ENCODE measurements at places on chromosomes 7 and 10. TPM values are rescaled to one million over a fixed set of nuclear protein-coding genes. Genes with fewer than 3 reads are reported as not detected.

DNA sequence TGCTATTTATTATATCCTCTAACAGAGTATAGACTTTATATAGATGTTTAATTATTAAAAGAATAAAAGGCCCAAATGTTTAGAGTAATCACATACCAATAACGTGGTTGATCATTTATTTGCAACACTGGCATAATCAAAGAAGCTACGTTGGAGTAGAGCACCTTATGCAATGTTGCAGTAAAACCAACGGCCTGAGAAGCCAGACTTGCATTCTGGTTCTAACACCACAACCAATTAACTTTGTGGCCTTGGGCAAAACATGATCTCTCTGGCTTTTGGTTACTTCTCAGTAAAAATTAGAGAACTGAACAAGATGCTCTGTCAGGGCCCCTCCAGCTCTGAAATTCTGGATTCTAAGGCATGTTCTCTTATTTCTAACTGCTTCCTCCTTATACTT lies 476.2 kb downstream of the GRM8 start:
- no peaks in the 10 kb centered on the region for H3K4me1 ChIP-seq
- no peak overlapping the region for H3K27ac ChIP-seq
- H3K4me3 ChIP-seq, result no peak overlapping the region
- no peak for DNase-seq
- H3K27me3 ChIP-seq, result peaks cover 1% of the 10 kb centered on the region
- no peaks in the 10 kb centered on the region for H3K36me3 ChIP-seq

- no peaks in the 10 kb centered on the region for H3K4me1 ChIP-seq
- H3K27ac ChIP-seq, result no peak overlapping the region
- peak overlapping the region; percentile 6 for H3K4me3 ChIP-seq
- H3K27me3 ChIP-seq, result peaks cover 9% of the 10 kb centered on the region
- peaks cover 48% of the 10 kb centered on the region for H3K36me3 ChIP-seq
- DNase-seq, result no peak
Observed at GRCh38 chr10:77801474-77802161, 124.9 kb downstream of the DLG5 start.

DNA sequence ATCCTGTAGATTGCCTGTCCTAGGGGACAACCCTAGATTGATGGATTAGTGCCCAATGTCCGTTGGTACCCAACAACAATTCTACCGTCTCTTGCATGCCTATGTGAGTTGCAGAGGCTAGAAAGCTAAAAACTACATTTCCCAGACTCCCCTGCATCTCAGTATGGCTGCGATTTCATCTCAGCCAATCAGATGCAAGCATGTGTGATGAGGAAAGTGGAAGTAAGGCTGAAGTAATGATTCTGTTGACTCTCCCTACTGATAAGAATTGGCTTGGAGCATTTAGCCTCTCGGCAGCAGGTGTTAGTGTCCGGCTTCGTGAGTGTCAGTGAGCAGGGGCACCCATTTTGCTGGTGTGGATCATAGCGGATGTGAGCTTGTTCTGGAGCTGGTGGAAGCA lies 171.9 kb downstream of the FGFR2 start:
- no peak overlapping the region for H3K4me3 ChIP-seq
- no peak overlapping the region for H3K27ac ChIP-seq

GRCh38 chr7:115775981-115776380 lies 254.6 kb downstream of the TFEC start:
- no peaks in the 10 kb centered on the region for H3K4me1 ChIP-seq
- H3K27ac ChIP-seq, result no peak overlapping the region
- H3K27me3 ChIP-seq, result peaks cover 2% of the 10 kb centered on the region
- no peak overlapping the region for H3K4me3 ChIP-seq
- H3K36me3 ChIP-seq, result no peaks in the 10 kb centered on the region

DNA sequence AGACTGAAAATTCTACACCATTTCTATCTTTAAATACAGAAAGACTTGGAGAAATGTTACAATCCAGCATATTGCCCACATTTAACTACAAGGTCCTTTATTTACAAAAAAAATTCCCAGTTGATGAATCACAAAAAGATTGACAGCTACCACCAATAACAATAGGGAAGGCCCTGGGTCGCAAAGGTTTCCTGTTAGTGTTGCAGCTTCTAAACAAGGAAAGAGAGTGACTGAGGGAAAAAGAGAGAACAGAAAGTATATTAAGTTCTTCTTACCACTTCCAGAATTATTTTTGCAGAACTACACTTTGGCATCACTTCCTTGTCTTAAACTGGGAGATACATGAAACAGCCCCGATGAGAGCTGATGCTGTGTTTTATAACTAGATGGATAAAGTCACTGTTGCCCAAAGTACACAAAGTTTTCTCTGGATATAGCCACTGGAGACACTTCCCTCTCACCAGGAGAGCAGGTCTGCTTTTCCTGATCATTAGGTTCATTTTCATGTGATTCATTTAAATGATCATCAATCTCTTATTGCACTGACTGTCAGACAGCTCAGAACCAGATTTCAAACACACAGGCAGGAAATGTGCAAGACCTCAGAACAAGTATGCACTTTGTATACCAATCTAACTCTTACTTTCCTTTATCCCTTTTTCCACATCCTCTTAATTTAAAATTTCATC lies 57.0 kb downstream of the SHTN1 start:
- peak; percentile 13 for DNase-seq
- H3K27ac ChIP-seq, result peak overlapping the region; percentile 98
- peaks cover 25% of the 10 kb centered on the region for H3K36me3 ChIP-seq
- H3K4me3 ChIP-seq, result peak overlapping the region; percentile 13
- peaks cover 23% of the 10 kb centered on the region for H3K4me1 ChIP-seq
- no peaks in the 10 kb centered on the region for H3K27me3 ChIP-seq

DNA sequence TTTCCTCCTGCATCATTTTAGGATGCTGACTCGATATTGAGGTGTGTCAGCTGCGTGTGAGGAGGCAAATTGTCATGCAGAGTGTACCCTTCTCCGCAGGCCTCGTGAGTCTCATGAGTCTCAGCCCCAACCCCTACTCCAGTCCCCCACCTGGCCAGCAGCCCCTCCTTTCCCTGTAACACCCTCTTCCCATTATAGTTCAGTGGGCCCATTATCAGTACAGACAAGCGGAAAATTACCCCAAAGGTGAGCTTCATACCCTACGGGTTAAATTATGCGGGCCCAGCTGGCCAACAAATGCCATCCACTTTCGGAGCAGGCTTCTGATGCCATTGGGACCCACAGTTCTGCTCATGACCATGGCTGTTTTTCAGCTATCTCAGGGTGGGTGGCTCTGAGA lies 25.2 kb downstream of the SFTPD start:
- no peaks in the 10 kb centered on the region for H3K4me1 ChIP-seq
- no peak for DNase-seq
- H3K36me3 ChIP-seq, result peaks cover 47% of the 10 kb centered on the region
- peak overlapping the region; percentile 7 for H3K4me3 ChIP-seq
- H3K27me3 ChIP-seq, result peaks cover 1% of the 10 kb centered on the region

- no peaks in the 10 kb centered on the region for H3K27me3 ChIP-seq
- no peak overlapping the region for H3K27ac ChIP-seq
- H3K36me3 ChIP-seq, result no peaks in the 10 kb centered on the region
- DNase-seq, result no peak
- no peaks in the 10 kb centered on the region for H3K4me1 ChIP-seq
- no peak overlapping the region for H3K4me3 ChIP-seq
Observed at GRCh38 chr7:13115855-13116254, 428.4 kb downstream of the ARL4A start.

DNA sequence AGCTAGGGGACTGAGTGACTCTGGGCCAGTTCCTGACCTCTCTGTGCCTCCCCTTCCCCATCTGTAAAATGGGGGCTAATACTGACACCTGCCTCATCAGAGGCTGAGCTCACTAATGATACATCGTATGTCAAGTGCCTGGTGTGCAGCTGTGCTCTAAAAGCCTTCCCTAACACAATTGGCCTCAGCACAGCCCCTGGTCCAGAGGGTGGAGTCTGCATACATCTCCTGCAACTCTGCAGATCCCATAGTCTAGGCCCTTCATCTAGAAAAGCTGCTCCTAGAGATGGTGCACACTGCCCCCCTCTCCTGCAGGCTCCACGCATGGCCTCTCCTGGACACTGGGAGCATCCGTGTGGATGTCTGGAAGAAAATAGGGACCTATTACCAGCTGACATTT lies 255.0 kb downstream of the RPS24 start:
- H3K4me3 ChIP-seq, result no peak overlapping the region
- H3K36me3 ChIP-seq, result no peaks in the 10 kb centered on the region
- H3K27me3 ChIP-seq, result peaks cover 1% of the 10 kb centered on the region

- no peak for DNase-seq
- peaks cover 9% of the 10 kb centered on the region for H3K27me3 ChIP-seq
- H3K4me1 ChIP-seq, result no peaks in the 10 kb centered on the region
- no peak overlapping the region for H3K27ac ChIP-seq
Observed at GRCh38 chr10:71402005-71402404, 5.3 kb downstream of the CDH23 start.

DNA sequence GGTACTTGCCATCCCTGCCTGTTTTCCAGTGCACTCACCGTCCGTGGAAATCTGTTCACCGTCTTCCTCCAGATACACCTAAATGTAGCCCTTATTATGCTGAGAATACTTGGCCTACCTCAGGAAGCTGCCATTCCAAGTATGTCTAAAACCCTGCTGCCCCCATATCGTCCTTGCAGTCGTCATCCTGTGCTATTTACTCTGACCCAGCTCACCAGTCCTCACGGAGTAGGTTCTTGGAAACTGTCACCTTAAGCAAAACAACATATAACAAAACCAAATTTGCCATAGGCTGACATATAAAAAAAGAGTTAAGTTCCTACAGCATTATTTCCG lies 880 bp upstream of the PIP4K2A start:
- DNase-seq, result no peak
- H3K27me3 ChIP-seq, result peaks cover 9% of the 10 kb centered on the region
- peak overlapping the region; percentile 38 for H3K27ac ChIP-seq
- H3K36me3 ChIP-seq, result peaks cover 5% of the 10 kb centered on the region
- H3K4me3 ChIP-seq, result peak overlapping the region; percentile 89

DNA sequence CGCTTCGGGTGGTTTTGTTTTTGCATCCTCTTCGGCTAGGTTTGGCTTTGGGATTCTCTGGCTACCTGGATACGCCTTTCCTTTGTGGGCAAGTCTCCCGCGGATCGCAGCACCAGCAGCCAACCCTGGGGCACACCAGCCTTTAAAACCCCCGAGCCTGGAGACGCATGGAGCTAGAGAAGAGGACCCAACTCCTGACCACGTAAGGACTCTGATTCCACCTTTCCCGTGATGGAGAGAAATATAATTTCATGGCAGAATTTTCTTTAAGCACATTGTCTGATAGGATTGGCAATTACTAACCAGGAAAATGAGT lies 535.4 kb upstream of the GALNT17 start:
- no peak for DNase-seq
- H3K36me3 ChIP-seq, result peaks cover 24% of the 10 kb centered on the region
- H3K27ac ChIP-seq, result no peak overlapping the region
- H3K27me3 ChIP-seq, result peaks cover 29% of the 10 kb centered on the region
- H3K4me1 ChIP-seq, result peaks cover 11% of the 10 kb centered on the region

GRCh38 chr7:80642871-80643270 lies 4.4 kb downstream of the CD36 start:
- H3K36me3 ChIP-seq, result no peaks in the 10 kb centered on the region
- DNase-seq, result no peak
- H3K27me3 ChIP-seq, result peaks cover 2% of the 10 kb centered on the region
- H3K4me3 ChIP-seq, result no peak overlapping the region

DNA sequence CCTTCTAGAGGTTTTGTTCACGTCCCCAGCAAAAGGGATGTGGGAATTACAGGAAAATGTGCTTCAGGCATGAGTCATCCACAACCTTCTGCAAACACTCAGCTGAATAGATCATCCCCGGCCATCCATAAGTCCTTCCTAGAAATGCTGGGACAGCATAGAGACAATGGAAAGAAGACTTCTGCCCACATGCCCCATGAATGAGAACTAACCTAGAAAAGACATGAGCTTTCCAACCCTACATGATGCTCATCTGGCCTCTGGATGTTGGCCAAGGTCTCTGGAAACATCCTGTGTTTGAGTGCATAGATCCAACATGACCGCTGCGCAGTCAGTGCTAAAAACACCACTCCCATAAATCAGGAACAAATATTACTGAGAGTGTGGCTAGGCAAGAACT lies 277.5 kb downstream of the PLXNA4 start:
- no peak overlapping the region for H3K4me3 ChIP-seq
- H3K36me3 ChIP-seq, result no peaks in the 10 kb centered on the region
- no peak for DNase-seq
- H3K4me1 ChIP-seq, result peaks cover 3% of the 10 kb centered on the region
- no peak overlapping the region for H3K27ac ChIP-seq
- H3K27me3 ChIP-seq, result peaks cover 1% of the 10 kb centered on the region

GRCh38 chr10:43965918-43966570 lies 317.4 kb upstream of the ZNF32 start:
- DNase-seq, result no peak
- no peak overlapping the region for H3K4me3 ChIP-seq
- no peaks in the 10 kb centered on the region for H3K4me1 ChIP-seq
- peaks cover 2% of the 10 kb centered on the region for H3K27me3 ChIP-seq
- H3K27ac ChIP-seq, result no peak overlapping the region
- no peaks in the 10 kb centered on the region for H3K36me3 ChIP-seq

MSS51 gene
- 2.0 TPM for total RNA-seq

POP7 gene
- 30.6 TPM for total RNA-seq

CYP2C18 gene
- total RNA-seq, result not detected

SCIN gene
- total RNA-seq, result 8.2 TPM

KEL gene
- total RNA-seq, result 0.74 TPM

WDR37 gene
- 32.6 TPM for total RNA-seq

WNT2 gene
- total RNA-seq, result 0.41 TPM

CYP2E1 gene
- total RNA-seq, result 7.7 TPM

TFEC gene
- total RNA-seq, result 0.56 TPM

ZNF727 gene
- total RNA-seq, result not detected

FXYD4 gene
- not detected for total RNA-seq

Measured in endothelial cell (in vitro differentiated cells).